ENCODE measurements at places on chromosomes 12 and 14.

- no peak for DNase-seq
Observed at GRCh38 chr14:100010679-100011078, 54.5 kb upstream of the EVL start.

DNA sequence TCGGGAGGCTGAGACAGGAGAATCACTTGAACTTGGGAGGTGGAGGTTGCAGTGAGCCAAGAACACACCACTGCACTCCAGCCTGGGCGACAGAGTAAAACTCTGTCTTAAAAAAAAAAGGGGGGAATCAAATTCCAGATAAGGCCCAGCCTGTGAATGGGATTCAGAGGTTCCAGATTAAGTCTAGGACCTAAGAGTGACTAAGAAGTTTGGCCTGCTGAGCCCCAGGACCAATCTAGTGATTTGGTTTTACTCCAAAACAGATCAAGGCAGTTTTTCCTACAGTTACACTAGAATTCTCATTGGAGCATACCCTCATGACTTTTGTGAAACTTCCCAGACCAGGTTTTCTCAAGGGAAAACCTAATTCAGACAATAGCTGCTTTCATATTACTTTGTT, 22.8 kb downstream of the EXOC5 start:
- DNase-seq = no peak

DNA sequence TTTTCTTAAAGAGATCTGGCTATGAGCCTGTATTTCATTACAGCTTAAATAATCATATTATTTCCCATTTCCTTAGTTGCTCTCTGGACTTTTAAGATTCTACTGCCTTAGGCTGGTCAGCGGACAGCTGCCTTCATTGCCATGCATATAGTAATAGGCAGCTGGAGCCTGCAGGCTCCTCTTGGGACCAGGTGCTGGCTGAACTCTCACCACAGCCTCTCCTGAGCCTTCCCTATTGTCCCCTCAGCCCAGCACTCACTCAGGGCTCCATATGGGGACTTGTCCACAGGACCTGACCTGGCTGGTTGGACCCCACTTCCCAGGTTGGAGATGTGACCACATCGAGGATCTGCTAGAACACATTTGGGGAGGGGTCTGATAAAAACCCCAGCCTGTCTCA, 405.4 kb downstream of the DPF3 start:
- DNase-seq = no peak

GRCh38 chr12:77938301-77938700, 107.6 kb downstream of the NAV3 start:
- no peak for DNase-seq

Data from stimulated activated CD4-positive, alpha-beta T cell treated with anti-CD3 and anti-CD28 coated beads, Interleukin-4, amount 100 ng/mL, for 4 hours (primary cell).